GOT3 (cell line): ENCODE measurements at places on chromosomes 16 and 17.

DNA sequence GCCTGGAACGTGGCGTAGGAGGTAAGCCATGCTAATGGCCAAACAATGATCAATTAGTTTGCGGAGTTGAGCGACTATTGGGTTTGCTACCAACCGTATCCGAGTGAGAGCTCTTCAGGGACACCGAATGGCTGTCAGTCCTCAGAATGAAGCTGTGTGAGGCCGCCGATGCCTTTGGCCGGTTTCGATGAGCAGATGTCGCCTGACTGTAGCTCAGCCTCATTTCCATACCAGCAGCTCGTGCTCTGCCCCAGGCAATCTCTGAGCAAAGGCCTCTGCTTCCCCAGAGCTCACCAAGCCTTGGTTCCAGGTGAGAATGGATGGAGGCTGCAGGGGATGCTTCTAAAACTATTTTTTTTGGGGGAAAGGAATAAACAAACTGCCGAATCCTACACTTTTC is 111.7 kb upstream of the HS3ST4 start:
- no peak for DNase-seq

DNA sequence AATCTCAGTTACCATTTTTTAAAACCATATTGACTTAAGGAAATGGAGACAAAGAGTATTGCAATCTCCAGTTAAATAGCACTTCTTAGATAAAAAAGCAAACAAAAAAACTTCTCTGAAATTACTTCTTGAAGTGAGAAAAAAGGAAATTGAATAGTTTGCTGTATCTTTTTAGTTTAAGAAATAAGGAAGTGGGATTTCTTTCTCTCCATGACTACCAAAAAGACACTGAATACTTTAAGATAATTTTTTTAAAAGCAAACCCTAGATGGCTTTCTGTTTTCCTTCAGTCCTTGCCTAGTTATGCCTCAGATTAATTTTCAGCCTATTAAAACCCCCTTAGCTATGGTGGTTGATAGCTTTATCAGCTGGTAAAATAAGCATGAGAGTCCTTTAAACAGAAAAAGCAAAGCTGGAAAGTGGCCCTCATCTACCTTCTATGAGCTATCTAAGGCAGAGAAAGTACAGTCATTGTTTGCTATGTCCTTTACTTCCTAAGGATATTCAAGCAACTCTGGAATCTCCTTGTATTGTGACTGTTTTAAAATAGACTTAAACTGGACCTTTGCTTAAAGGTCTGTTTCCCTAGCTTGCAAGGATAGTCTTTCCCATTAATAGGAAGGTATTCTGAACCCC is 28.6 kb downstream of the TPPP3 start:
- DNase-seq = no peak

DNA sequence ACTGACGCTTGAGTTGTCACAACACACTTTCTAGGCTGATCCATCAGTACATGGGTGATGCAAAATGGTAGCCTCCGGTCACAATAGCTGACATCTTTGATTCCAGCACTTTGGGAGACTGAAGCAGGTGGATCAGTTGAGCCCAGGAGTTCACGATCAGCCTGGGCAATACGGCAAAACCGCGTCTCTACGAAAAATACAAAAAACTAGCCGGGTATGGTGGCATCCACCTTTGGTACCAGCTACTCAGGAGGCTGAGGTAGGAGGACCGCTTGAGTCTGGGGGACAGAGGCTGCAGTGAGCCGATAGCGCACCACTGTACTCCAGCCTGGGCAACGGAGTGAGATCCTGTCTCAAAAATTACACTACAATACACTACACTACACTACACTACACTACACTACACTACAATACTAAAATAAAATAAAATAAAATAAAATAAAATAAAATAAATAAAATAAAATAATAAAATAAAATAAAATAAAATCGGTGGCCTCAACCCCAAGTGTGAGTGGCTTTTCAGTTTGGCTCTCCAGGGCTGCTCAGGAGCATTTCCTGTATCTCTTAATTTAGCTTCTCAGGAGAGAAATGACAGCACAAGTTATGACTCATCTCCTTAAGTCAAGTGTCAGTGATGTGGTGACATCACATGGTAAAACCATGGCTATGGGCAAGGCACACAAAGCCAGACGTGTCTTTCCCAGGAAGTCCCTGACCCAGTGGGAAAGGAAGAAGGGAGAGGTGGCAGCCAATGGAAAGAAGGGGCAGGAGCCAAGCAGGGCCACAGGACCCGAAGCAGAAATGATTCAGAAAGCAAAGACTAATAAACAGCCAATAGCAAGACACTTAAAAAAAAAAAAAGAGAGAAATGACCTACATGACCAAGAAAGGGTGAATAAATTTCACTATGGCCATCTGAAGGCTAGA is 75.3 kb upstream of the TBC1D3K start:
- no peak for DNase-seq

- DNase-seq = no peak
Observed at GRCh38 chr17:55845385-55845784, 94.5 kb downstream of the PCTP start.

- no peak for DNase-seq
Observed at GRCh38 chr16:79980650-79981521, 380.3 kb upstream of the MAF start.

DNA sequence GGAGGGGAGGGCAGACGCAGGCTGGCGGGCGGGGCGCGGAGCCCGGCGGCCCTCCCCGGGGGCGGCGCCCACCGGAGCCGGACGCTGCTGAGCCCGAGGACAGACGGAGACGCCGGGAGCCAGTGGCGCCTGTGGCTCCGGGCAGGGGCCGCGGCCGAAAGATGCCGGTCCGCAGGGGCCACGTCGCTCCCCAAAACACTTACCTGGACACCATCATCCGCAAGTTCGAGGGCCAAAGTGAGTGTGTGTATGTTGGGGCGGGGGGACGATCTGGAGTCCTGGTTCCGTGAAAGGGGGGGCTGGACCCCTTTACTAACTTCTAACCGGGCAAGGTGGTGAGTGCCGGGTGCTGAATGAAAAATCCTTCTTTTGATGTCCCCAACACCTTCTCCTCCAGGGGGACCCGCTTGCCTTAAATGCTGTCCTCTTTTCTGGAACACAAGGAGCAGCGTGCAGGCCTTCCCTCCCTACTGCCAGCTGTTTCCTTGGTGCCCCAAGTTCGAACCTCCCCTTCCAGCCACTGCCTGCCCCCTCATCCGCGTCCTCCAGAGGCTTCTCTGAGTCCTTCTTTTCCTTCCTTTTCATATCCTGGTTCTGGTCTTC is at the start of gene KCNH6:
Gene KCNH6, plus strand, starts transcription at position 106 of the 603 bp plus-strand sequence. Its CDS starts 56 bp downstream, at position 162.
- no peak for DNase-seq
